Right ventricle myocardium inferior (tissue), 1 donor: ENCODE measurements at places on chromosomes 7 and 10. TPM values are rescaled to one million over a fixed set of nuclear protein-coding genes. Genes with fewer than 3 reads are reported as not detected.

TEX47 gene
- not detected for total RNA-seq

ZNF425 gene
- total RNA-seq = 0.60 TPM

PLXNA4 gene
- total RNA-seq = 17.6 TPM

TDRD1 gene
- 4.0 TPM for total RNA-seq

OPN1SW gene
- total RNA-seq = not detected

ZP3 gene
- 0.46 TPM for total RNA-seq

SYCE1 gene
- 0.35 TPM for total RNA-seq

VWDE gene
- total RNA-seq = not detected

GRM3 gene
- not detected for total RNA-seq

SFTPA1 gene
- total RNA-seq = 0.24 TPM

CYP26C1 gene
- 0.05 TPM for total RNA-seq

ARHGAP12 gene
- 21.5 TPM for total RNA-seq

GIMAP7 gene
- total RNA-seq = 21.4 TPM

PTPRN2 gene
- 1.6 TPM for total RNA-seq

DDIT4 gene
- total RNA-seq = 71.4 TPM

PTPN20 gene
- total RNA-seq = 14.3 TPM

ATOH7 gene
- not detected for total RNA-seq

SLC16A9 gene
- 0.89 TPM for total RNA-seq

NUTM2E gene
- total RNA-seq = not detected

GPR15LG gene
- total RNA-seq = not detected

C10orf105 gene
- 0.05 TPM for total RNA-seq

EGFR gene
- total RNA-seq = 11.4 TPM
